ENCODE measurements at places on chromosomes 4 and X.
A peak's percentile ranks its signal among the peaks of the same experiment; 100 is the strongest.

DNA sequence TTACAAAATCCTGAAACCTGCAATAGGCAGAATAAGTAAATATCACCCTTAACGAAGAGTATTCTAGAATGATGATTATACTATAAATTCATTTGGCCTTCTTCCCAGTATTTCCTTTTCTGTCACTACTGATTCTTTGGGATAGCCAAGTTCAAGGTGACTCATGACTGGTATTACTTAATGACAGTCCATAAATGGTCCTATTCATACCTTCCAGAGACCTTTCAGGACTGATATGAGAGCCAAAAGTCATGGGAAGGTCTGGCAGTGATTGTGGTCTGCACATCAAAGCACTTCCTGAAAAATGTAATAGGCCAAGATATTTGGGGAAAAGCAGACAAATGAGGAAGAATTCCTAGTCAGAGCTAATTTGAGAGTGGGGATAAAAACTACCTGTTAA lies 239.6 kb upstream of the FAM47A start:
- no peak for DNase-seq

GRCh38 chrX:101062176-101062575 lies 10.3 kb upstream of the TRMT2B start:
- no peak for DNase-seq

GRCh38 chrX:94850811-94851210 lies 1176.8 kb downstream of the FAM133A start:
- no peak for DNase-seq

GRCh38 chr4:118395057-118395644 lies 42.3 kb upstream of the PRSS12 start:
- DNase-seq, result no peak

DNA sequence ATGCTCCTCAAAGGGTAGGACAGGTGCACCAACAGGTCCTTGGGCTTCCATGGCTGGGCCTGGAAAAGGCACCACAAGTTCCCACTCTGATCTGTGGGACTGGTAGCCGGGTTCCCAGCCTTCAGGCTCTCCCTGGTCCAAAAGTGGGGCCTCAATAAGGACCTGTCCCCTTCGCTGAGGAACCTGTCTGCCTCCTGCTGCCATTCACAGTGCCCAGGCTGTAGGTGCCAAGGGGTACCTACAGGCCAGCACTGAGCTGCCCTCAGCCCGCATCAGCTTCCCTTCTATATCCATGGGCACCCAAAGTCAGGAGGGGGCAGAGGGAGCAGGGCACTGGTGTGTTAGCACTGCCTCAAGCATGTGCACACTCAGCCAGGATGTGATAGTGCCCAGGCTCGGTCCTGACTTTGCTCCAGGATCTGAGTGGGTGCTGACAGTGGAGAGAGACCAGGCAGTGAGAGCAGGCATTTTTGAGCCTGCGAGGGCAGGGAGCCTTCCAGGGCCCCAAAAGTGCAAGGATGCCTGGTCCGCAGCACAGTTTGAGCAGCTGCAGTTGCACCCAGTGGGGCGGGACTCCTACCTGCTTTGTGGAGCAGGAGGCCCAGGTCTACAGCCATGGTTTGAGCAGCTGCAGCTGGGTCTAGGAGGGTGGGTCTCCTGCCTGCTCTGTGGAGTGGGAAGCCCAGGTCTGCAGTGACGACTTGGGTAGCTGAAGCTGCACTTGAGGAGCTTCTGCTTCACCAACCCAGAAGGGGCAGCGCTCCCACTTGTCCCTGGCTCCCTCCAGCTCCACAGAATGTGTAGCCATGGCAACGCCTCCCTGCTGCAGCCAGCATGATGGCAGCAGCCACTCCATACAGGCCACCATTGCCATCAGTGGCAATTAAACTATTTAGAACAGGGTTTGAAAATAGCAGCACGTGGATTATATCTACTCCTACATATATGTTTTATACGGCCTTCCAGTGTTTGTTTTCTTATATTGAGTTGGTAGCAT lies 376.4 kb downstream of the KCTD8 start:
- no peak for DNase-seq

GRCh38 chrX:153903238-153903980 lies 1.1 kb upstream of the AVPR2 start:
- no peak for DNase-seq

DNA sequence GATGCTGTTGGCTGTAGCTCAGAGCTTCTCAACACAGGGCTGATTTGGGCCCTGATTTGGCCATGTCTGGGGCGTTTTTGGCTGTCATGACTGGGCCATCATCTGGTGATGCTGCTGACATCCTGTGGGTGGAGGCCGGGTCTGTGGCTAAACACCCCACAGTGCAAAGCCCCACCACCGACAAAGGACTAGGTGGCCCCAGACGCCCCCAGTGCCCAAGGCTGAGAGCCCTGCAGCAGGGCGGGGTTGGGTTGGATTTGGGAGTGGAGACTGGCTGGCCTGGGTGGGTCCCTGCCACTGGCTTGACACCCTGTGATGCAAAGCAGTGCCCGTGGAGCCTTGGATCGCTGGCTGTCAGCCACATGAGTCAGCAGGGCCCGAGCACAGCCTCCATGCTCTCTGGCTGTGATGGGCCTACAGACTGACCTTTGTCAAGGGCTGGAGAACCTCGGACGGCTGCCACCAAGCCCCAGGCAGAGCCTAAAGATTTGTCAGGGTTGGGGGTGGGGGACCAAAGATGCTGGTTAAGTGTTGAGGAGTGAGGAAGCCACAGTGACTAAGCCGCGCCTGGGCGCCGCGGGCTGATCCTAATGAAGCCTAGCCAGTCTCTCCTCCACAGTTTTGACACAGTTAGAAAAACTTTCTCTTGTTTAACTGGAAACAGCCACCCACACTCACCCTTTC lies 28.3 kb downstream of the CYTL1 start:
- no peak for DNase-seq

- DNase-seq, result no peak
Measured at GRCh38 chr4:188162698-188163097, 23.5 kb downstream of the TRIML1 start.

DNA sequence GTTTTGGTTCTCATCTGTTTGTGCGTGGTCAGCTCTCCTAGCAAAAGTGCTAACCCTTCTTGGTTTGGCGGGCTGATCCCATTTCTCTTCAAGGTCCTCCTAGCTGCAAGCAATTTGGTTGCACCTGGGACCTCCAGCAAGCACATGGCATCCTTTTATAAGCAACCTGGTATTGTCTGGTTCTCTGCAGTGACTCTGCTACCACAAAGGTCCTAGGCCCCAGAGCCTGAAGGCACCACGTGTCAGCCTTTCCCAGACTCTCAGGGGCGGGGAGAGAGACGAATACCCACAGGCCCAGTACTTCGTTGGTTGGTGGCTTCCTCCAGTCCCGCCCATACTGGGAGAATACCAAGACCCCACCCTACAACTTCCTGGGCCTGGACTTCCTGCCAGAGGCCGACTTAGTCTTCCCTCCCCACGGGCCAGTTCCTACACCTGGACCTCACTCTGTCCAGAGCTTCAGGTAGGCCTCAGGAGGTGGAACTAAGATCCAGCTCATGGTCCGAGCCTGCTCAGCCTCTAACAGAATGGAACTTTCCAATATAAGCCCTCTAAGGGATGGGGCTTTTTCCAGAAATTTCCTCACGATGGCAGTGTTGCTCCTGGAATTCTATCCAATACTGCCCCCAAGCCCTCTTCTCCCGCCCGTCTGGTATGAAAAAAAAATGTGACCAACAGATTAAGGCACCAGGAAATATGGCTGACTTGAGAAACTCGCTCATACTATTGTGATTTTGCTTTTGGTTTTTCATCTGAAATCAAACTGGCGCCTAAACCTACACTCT lies 192.5 kb upstream of the STK26 start:
- DNase-seq, result peak; percentile 47

GRCh38 chrX:148536961-148537360 lies 36.5 kb downstream of the AFF2 start:
- DNase-seq, result no peak

DNA sequence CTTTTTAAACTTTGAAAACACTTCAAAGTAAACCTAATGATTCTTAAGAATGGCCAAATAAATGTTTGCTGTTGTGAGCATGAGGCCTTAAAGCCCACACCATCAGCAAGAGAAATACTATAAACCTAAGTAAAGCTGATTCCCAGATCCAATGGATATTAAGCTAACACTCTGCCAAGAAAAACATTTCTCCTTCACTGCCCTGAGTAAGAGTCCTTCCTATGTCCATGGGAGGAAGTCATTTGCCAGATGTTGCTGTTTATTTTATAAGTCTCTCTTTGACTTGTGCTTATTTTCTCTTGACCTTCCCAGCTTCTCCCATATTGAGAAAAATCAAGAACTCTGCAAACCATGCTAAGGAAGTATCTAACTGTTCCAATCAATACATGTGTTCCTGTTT lies 154.3 kb upstream of the EDNRA start:
- peak; percentile 81 for DNase-seq

DNA sequence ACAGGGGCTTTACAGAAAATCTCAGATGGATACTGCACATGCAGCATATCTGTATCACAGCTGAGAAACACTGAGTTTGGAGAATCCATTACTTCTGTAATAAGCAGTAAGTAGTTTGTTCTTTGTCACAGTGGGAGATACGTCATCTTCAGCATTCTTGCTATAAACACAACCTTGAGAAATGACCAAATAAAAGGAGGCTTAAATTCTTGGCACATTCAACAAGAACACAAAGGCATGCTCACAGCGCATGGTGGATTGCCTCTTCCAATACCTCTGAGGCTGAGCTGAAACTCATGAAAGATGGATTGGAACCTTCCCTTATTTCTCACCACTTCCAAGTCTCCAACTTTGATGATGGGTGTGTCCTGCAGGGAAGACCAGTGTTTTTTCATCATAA lies 54.5 kb downstream of the ANXA5 start:
- no peak for DNase-seq

DNA sequence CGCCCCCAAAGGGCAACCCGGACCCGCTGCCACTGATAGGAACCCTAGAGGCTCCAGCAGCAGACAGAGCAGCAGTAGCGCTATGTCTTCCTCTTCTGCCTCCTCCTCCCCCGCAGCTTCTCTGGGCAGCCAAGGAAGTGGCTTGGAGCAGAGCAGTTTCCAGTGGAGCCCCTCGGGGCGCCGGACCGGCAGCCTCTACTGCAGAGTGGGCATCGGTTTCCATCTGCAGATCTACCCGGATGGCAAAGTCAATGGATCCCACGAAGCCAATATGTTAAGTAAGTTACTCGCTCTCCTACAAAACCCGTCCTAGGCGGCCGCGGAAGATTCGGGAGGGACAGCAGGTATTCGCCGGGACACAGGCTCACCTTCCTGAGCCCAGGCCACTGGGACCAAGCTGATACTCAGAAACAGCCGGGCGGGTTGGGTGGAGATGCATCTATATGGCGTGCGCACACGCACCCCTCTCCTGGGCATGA lies 477 bp downstream of the FGF5 start:
- no peak for DNase-seq

Data from brain pericyte (primary cell).